ENCODE measurements at places on chromosomes 1 and 21.

DNA sequence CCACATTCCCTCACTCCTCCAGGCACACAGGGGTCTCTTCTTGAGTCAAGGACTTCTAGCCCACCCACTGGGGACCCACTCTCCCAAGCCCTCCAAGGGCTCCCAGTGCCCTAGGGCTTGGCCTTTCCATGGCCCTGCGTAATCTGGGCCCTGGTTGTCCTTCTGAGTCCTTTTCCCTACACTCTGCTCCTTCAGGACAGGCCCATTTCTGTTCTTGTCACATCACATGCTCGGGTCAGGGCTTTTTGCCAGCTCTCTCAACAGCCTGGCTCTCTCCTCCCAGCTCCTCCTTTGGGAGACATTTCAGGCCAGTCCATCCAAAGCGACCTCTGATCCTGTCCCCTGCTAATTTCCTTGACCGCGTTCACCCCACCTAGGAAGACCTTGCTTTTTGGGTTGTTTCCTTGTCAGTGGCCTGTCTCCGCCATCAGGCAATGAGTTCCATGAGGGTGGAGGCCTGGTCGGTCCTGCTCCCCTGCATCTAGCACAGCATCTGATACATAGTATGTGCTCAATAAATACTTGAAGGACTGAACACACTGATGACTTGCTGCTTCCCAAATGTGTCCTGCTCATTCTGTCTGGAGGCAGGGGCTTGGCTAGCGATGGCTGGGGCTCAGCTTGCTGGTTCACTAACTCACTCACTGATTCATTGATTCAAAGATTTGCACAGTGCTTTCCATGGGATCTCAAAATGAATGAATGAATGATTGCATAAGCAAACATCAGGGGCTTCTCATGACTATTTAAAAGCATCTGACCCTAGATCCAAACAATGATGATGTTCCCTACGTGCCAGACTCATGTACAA, 44.8 kb downstream of the DHRS3 start:
- no peak for DNase-seq

DNA sequence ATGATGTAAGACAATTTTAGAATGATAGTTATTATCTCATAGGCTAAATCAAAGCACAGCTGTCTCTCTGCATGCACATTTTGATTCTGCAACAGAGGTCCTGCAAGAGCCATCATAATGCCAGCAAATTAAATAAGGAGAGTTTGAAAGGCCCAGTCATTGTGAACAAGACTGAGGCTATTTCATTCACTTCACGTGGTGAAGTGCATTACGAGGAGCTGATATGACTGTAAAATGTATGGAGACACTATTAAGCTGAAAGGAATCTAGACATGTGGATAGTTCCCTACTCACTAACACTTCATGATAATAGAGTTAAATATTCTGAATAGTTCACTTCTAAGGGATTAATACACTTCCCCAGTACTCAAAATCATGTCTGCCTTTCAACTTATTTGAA, 299.0 kb downstream of the SMYD3 start:
- DNase-seq, result no peak

GRCh38 chr1:216983823-216984222, 260.6 kb upstream of the ESRRG start:
- DNase-seq, result no peak

DNA sequence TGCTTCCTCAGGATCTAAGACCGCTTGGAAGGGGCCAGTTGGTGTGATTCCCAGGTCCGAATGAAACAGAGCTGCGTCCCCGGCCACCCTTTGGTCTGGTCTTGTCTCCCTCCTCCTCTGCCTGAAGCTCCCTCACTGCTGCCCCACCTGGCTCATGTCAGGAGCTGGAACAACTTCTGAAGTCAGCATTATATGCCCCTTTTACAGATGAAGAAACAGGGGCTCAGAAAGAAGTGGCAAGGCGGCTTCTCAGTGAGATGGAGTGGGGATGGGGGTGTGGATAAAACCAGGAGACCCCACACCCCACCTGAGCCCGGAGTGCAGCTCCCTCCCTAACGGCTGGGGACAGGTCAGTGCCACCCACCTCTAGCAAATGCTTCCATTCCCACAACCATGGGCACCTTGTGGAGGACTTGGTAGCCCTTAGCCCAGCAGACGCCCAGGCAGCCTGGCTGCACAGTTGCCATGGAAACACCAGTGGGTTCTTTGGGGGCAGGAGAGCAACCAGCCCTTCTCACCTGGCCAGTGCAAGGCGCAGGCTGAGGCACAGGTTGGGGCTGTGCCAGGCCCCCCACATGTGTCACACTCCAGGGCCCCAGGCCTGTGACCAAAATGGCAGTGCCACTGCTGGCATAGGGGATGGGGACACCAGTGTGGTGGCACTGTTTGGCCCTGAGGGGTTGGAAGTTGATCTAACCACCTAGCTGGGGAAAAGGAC, 31.9 kb upstream of the ECE1 start:
- DNase-seq, result no peak

DNA sequence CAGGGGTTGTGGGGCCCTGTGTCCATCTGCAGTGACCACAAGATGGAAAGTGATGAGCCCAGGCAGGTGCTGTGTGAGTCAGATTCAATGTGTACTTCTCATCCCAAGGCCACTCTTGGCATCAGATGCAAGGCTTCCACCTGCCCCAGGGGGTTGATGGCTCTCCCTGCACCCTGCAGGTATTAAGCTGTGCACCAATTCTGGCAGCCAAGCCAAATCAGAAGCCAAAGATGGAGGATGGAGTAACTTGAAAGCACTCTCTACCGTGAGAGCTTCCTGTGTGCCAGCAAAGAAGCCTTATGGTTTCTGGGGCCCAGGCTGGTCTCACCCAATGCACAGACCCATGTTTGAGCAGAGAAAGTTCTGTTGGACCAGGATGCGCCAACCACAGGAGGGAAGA, 44.3 kb upstream of the TENT5C start:
- DNase-seq, result no peak

DNA sequence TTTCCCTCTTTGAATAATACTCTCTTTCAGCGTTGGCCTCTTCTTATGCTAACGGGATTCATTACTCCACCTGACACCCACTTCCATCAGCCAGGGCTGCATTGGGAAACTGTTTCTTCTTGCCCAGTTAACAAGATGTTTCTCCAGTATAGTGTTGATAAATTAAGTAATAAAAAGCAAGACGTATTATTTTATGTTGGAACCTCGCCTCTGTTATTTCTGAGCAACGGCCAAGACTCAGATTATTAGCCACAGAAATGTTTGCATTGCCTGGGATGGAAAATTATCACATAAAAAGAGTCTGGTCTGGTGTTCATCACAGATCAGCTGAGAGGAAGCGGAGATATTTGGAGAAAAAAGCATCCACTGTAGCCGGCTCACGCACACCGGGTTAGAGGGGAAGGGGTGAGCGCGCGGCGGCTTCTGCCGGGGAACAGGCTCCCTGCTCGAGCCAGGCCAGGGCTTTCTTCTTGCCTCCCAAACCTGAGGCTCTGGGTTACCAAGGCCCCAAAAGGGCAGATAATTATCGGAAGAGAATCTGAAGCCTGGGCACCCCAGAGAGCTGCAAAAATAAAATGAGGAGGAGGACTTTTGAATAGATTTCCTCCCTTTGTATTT, 189.5 kb downstream of the PRDM16 start:
- DNase-seq, result no peak

GRCh38 chr1:39490596-39491145, 765 bp upstream of the BMP8A start:
- DNase-seq, result peak; percentile 25

DNA sequence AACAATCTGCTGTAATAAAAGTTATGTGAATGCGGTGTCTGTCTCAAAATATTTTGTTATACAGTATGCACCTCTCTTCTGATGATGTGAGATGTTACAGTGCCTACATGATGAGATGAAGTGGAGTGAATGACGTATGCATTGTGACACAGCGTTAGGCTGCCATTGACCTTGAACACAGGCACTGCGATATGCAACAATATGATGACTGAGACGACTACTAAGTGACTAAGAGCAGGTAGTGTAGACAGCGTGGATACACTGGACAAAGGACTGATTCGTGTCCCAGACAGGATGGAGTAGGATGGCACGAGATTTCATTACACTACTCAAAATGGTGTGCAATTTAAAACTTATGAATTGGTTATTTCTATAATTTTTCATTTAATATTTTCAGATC, 8.4 kb downstream of the SGIP1 start:
- no peak for DNase-seq

DNA sequence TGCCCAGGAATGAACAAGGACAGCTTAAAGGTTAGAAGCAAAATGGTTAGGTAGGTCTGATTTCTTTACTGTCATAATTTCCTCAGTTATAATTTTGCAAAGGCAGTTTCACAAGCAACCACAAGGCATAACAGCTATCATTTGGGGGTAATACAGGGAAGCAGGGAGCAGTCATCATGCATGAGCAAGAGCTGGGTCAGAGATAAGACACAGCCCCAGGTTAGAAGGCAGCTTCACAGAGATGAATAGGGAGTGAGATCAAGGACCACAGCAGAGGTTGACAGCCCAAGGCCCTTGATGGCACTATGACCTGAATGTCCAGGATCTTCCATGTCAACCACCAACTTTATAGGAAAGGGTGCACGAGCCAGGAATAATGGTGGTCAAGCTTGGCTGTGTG, 9.0 kb upstream of the CSRP1 start:
- DNase-seq, result no peak

GRCh38 chr1:12473596-12474362, 144.2 kb downstream of the DHRS3 start:
- DNase-seq, result no peak

Measured in T-helper 9 cell (primary cell).